Left ventricle myocardium superior (tissue), 1 donor: ENCODE measurements at places on chromosomes 3 and 15. TPM values are rescaled to one million over a fixed set of nuclear protein-coding genes. Genes with fewer than 3 reads are reported as not detected.

- DNase-seq, result no peak
Measured at GRCh38 chr15:67156834-67157233, 91.4 kb downstream of the SMAD3 start.

- no peak for DNase-seq
Measured at GRCh38 chr15:96372554-96372953, 42.1 kb downstream of the NR2F2 start.

GRCh38 chr3:108461661-108462111, 48.7 kb downstream of the MYH15 start:
- no peak for DNase-seq

- DNase-seq, result no peak
Measured at GRCh38 chr3:188904670-188905069, 267.1 kb upstream of the TPRG1 start.

- DNase-seq, result no peak
Measured at GRCh38 chr3:30596152-30596551, 10.2 kb upstream of the TGFBR2 start.

GRCh38 chr3:128996726-128997125, 2.9 kb upstream of the CFAP92 start:
- no peak for DNase-seq

DNA sequence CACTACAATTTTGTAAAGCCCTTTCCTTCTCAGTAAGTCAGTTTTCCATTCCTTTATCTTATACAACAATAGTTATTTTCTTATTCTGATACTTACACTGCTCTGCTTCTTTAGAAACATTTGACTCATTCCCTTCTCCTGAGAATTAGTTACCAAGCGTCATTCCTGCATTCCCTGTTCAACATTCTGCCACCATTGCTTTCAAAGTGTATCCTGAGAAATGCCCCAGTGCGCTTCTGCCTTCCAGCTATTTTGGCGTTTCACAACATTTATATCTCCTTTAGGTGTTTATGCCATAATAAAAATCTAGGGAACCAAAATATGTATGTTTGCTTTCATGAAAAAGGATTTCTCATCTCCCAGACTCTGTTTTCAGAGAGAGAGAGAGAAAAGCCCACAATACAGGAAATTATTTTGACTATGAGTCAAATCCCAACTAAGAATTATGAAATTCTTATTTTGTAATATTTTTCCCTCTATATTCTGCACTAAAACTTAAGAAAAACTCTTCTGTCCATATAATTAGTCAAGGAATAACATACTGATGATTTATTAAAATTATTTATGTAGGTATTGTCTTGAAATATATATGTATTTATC, 118.2 kb upstream of the RAP2B start:
- no peak for DNase-seq

GRCh38 chr3:73009008-73009407, 12.4 kb downstream of the PPP4R2 start:
- no peak for DNase-seq

DNA sequence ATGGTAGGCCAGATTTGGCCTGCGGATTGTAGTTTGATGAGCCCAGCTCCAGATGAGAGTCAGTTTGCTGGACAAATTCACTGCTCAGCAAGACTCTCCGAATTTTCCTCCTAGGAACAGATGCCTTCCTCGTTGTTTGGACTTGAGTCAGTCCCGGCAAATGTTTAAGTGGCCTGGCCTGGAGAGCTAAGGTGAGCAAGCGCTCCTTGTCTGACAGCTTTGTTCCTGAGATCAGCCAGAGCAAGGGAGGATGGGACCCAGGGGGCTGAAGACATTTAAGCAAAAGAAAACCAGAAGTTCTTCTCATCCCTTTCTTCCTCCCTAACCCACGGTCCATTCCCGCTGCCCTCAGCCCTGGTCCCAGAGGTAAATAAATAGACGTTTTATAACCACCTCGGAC, 40.3 kb downstream of the POLR2M start:
- DNase-seq, result no peak

- no peak for DNase-seq
Measured at GRCh38 chr15:85878828-85879225, 84.1 kb upstream of the KLHL25 start.

DNA sequence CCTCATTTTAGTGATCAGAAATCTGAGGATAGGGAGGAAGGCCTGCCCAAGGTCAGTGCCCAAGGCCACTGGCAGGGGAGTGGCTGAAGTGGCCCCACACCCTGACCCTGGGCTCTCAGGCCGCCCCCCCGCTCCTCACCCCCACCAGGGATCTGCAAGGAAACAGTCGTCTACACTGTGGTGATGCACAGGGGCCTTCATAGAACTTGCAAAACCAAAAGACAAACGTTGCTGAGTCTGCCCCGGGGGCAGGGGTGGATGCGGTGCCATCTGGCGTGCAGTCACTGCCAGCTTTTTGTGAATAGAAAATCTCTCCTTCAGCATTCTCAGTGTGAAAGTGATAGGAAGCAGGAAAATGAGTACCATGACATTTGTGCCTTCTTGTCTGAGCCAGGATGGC, 41.3 kb downstream of the WHAMM start:
- no peak for DNase-seq

DNA sequence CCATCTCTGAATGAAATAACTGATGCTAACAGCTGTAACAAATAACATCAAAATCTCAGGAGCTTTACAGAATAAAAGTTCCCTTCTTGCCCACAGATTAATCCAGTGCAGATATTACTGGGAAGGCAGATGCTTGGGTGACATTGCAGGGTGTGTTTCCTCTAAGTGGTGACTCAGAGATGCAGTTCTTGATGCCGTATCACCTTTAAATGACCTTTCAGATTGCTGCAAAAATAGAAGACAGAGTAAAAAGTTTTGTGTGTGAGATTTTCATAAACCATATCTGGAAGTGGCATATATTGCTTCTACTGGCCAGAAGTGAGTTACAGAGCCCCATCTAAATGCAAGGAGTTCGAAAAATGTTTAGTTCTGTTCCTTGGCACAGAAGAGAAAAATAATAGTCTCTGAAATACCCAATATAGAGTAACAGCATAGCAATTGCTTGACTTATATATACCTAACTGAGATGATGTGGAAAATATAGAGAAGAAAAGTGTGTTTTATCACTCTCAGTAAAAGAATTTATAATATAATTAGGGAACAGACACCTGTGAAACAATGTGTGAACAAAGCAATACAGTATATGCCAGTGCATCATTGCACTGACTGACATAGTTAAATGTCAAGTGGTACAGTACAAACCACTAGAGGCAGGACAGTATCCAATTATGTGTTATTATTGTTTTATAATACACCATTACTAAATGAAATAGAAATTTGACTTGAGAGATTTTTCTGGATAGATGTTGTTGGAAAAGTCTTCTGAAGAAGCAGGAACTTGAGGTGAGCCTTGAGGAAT, 430.7 kb upstream of the CBLB start:
- no peak for DNase-seq

DNA sequence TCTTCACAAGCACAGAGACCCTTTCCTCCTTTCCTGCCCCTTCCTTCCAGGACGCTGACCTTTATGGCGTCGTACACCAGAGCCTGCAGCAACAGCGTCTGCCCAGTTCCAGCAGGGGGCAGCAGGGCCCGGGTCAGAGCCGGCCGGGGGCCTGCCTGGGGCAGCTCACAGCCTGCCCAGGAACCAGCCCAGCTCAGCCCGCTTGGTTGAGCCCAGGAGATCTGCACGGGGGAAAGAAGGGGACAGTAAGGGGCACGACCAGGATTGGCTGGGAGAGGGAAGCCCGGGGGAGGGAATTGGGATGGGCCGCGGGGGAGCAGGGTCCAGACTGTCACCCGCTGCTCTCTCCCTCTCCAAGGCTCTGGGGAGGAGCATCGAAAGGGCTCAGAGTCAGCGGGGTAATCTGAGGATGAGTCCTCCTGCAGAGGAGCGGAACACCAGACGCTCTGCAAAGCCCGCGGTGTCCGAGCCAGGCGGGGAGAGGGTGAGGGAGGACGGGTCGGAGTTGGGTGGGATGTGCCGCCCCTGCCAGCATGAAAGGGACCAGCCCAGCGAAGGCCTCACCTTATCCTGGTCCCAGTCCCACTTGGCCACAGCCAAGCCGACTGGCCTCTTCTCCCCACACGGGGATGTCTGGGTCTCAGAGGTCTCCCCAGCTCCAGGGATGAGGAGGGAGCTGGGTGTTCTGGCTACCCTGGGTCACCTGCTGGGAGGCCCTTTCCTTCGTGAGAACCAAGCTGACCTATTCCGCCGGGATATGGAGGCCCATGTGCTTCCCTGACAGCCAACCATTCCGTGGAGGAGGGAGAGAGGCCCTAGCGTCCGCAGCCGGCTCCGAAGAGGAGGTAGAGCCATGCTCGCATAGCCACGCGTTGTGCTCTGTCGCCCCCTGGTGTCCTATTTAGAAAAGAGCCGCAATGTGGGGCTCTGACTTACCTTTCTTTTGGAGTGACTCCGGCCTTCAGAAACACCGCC, 7.4 kb upstream of the IGDCC3 start:
- peak; percentile 89 for DNase-seq

DNA sequence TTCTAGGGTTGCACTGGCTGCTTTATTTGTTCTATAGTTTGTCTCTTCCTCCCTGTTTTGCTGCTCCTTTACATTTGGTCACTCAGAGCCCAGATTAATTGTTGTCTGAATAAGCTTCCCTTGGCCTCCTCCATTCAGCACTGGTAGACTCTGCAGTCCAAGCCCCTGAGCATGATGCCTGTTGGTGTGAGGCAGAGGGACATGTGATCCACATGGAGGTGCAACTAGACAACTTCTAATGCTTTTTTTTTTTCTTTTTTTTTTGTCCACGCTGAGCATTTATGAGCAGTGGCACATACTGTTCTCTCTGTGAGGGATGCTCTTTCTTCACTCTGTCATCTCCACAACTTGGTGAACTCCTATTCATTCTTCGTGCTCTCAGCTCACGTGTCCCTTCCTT, 167.3 kb upstream of the TBC1D5 start:
- DNase-seq, result no peak

ACY1 gene
- total RNA-seq, result 18.5 TPM

SLC2A2 gene
- not detected for total RNA-seq

NR1I2 gene
- 0.12 TPM for total RNA-seq

GOLGA8T gene
- 0.27 TPM for total RNA-seq
